Mesothelial cell of epicardium (in vitro differentiated cells): ENCODE measurements at places on chromosomes 11 and 22.
A peak's percentile ranks its signal among the peaks of the same experiment; 100 is the strongest.

DNA sequence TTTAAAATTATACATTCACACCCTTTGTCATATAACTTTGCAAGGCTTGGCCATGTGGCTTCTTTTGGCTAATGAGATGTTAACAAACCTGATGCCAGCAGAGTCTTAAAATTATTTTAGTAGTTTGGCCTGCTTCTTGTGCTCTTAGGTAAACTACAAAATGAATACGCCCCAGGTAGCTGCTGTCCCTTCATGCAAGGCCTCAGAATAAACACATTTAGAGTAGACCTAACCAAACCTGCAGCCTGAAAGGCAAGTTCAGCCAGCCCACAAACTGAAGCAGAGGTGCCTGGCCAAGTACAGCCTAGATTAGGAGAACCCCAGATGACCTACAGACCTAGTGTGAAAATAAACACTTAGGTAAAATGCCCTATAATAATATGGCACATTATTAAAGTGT is 50.2 kb downstream of the PHF21A start:
- no peak for DNase-seq

DNA sequence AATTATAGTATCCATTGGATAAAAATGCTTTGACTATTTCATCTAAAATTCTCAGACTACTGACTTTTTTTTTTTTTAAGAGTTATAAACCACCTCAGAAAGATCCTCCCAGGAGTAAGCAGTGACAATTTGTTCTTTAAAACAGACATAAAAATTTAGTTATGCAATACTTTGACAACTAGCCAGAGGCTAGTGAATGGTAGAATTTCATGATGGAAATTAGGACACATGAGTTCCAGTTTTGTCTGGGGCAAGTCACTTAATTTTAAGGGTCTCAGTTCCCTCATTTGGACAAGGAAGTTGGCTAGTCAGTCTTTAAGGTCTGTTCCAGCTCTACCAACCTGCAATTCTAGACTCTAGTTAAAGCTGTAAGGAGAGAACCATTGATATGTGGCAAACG is 2.9 kb downstream of the IL18 start:
- no peak for DNase-seq

GRCh38 chr22:47322854-47323253 is 560.4 kb downstream of the TBC1D22A start:
- no peak for DNase-seq

GRCh38 chr11:27184458-27185312 is 144.1 kb downstream of the BBOX1 start:
- DNase-seq: no peak

DNA sequence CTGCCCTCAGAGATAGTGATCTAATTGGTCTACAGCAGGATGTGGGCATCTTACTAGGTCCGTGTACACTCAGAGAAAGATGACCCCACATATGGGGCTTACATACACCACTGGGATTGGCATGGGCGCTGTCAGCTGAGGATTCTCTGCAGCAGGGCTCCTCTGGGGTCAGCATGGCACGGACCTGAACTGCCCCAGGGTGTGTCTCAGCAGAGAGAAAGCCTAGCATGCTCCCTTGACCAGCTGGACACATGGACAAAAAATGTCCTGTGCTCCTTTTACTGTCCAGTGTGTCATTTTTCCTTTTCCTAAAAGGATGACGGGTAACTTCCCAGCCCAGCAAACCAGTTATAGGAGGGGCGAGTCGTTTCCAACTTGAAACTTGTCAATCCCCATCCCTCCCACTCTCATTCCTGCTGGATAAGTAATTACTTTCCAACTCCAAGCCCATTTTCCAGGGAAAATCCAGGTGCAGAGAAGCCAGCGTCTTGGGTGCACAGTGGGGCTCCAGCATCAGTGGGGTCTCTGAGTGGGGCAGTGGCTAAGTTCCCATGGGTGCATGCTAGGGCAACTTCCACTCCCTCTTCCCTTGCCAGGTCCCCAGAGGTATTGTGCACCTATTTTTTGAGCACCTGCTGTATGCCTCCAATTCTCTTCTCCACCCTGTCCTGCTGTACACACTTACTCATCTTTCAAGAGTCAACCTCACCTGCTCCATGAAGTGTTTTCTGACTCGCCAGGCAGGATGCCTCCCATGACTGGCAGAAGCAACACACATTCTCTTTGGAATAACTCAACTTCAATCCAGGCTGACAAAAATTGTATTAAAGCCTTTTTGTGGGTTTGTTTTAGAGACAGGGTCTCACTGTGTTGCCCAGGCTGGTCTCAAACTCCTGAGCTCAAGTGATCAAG is 5.0 kb downstream of the VSTM5 start:
- DNase-seq: no peak

GRCh38 chr11:69859275-69859934 is 40.2 kb upstream of the FGF3 start:
- no peak for DNase-seq

GRCh38 chr22:23182309-23183060 is 2.2 kb downstream of the BCR start:
- no peak for DNase-seq

- no peak for DNase-seq
These were observed 11.5 kb upstream of the TRIM68 start for GRCh38 chr11:4619514-4619913.

DNA sequence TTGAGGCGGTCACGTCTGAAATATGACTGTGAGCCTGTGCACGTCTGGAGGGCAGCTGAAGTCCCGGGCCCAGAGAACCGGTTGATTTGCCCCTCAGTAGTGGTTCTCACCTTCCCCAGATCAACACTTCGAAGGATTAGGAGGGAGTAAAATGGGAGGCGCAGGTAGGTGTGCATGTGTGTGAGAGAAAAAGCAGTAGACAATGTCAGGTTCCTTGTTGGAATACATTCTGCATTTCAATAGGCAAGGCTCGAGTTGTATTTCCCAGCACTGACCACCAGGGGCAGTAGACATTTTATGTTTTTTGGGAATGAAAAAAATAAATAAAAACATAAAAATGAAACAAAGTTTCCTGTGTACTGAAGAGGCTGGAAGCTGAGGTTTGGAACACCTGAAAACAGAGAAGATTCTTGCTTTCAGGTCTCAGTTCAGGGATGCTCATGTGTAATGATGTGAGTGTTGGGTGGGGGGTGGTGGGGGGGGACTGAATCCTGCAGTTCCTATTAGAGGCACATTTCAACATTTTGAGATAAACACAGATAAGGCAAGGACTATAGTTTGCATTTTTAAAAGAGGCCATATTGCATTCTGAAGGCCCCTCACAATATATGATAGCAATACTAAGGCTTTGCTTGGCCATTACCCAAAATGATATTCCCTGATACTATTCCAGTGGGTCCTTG is 333.9 kb downstream of the CADM1 start:
- DNase-seq: no peak

DNA sequence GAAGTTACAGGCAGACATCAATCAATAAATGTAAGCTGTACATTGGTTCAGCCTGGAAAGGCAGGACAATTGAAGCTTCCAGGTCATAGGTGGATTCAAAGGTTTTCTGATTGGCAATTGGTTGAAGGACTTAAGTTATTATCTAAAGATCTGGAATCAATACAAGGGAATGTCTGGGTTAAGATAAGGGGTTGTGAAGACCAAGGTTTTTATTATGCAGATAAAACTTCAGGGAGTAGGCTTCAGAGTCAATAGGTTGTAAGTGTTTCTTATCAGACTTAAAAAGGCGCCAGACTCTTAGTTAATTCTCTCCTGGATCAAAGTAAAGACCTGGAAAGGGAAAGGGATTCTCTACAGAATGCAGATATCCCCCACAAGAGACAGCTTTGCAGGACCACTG is 935.4 kb downstream of the TBC1D22A start:
- no peak for DNase-seq

- peak; percentile 55 for DNase-seq
These were observed 640 bp upstream of the ZDHHC8 start for GRCh38 chr22:20130731-20131596.

DNA sequence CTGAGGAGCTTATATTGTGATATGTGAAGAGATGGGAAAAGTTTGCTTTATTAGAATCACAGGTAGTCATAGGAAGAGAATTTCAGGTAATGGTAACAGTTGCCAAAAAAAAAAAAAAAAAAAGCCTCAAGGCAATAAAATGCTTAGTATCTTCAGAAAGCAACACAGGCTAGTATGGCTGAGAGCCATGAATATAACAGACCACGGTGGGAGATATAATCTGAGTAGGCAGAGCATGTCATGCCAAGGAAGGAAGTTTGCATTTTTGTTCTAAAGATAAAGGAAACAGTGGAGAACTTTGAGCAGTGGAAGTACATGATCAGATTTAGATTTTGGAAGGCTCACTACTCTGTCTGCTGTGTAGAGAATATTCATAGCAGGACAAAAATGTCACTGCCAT is 211.4 kb downstream of the ETS1 start:
- DNase-seq: no peak

DNA sequence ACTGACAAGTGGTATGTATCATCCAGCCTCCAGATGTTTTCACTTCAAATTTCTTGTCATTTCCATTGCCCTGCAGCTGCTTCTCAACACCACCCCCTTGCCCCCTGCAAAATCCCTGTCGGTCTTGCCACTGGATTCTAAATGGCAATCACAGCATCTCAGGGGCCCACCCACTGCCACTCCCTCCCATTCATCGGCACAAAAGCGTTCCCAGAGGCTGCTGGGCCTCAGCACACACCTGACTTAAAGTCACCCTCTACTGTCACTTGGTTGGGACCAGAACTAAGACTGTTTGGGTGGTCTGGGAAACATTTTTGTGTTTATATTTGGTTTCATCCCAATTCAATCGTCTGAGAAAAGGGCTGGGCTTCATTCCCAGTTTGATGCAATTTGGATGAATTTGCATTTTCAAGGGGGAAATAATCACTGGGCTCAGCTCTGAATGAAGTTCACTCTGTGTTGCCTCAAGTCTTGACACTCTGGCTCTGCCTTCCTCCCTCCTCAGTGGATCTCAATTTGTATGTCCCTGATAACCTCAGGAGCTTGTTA is 27.1 kb downstream of the SYT13 start:
- no peak for DNase-seq

DNA sequence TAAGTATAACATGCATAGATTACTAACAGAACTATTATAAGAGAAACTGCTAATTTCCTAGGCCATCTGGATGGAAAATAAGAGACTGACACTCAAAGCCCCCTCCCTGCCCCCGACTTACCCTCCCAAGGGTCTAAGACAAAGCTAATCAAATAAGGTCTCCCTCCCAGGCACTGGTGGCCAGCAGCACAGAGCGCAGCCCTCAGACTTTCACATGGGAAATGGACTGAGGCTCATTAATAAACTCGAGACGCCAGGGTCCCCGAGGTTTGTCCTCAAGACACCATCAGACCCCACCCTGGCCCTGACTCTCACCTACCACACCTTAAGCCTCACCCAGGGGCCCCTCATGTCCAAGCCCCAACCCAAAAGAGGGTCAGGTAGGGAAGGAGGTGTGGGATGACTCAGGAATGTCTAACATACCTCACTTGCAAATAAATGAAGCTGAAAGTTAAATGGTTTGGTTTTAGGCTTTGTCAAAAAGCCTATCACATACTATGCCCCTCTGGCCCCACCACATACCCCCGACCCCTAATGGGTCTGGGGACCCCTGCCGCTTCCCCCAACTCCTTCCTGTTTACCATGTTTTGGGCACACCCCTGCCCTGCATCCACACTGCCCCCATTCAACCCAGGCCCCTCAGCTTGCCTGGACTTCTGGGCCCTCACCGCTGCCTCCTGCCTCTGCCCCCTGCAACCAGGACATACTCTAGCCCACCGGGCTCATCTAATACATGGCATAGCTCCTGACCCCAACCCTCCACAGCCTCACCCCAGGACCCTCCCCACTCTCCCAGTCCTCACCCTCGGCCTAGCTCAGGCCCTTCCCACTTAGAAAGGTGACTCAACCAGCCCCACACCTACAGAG is 11.4 kb downstream of the ARAP1 start:
- DNase-seq: no peak

- DNase-seq: no peak
These were observed 218.8 kb upstream of the SORL1-AS1 start for GRCh38 chr11:121671283-121672168.

GRCh38 chr11:47550288-47551047 is 2.5 kb downstream of the CELF1 start:
- no peak for DNase-seq

- DNase-seq: no peak
These were observed 119.7 kb downstream of the ETS1 start for GRCh38 chr11:128467610-128468041.

DNA sequence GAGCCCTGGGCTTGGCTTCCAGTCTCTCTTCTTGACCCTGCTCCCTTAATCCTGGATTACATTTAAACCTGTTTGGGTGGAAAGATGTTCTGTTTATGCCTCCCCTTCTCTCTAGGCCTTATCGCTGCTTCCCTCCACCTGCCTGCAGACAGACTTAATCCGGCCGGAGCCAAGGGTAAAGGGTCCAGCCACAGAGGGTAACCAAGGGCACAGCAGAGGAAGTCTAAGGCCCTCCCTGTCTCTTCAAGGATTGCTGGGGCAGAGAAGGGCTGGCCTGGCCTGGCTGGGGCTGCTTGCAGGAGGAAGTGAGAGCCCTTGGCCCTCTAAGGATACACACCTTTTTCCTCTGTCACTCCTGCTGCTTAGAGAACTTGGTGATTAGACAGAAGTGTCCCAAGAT is 2.1 kb downstream of the GAL3ST3 start:
- no peak for DNase-seq
